Colonic mucosa (tissue), 4 donors: ENCODE measurements at places on chromosomes 11 and 22. TPM values are rescaled to one million over a fixed set of nuclear protein-coding genes. Genes with fewer than 3 reads are reported as not detected.
A peak's percentile ranks its signal among the peaks of the same experiment; 100 is the strongest.

Gene DNAJB7
- 0.12 TPM for total RNA-seq

- H3K27me3 ChIP-seq: no peaks in the 10 kb centered on the region
- no peak overlapping the region for H3K27ac ChIP-seq
- H3K4me3 ChIP-seq: no peak overlapping the region
- H3K36me3 ChIP-seq: no peaks in the 10 kb centered on the region
- peak; percentile 22 for DNase-seq
These were observed 31.7 kb downstream of the FAM181B start for GRCh38 chr11:82701847-82702520.

Gene KCNA4
- total RNA-seq: not detected

DNA sequence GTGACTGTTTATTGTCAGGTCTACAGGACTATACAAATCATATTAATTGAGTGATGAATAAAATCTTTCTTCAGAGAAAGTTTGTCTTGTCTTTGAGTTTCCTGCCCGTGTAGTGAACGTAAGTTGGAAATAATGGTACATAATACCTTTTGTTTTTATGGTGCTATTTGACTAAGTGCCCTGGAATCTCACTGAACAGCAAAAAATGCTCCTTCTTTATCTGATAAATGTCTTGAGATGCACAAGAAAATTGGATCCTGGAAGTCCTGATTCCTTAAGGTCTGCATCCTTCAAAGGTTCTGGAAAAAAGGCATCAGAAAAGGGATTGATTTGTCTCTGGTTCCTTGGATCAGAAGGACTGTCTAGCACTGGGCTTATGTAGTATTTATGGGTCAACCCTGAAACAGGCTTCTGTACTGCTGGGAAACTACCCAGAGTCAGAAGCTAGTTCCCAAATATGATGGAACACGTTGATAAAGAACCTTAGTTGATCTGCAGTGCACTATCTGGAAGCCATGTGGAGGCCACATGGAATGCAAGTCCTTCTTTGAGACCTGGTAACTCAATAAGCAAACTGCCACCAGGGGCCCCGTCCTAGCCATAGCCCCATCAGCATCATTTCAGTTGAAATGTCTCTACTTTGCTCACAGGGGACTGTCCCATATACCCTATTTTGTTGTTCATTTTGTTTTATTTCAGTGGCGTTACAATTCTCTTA lies 100.6 kb upstream of the CD44 start:
- no peaks in the 10 kb centered on the region for H3K27me3 ChIP-seq
- H3K4me1 ChIP-seq: no peaks in the 10 kb centered on the region
- no peak for DNase-seq
- H3K27ac ChIP-seq: no peak overlapping the region

Gene MFNG
- total RNA-seq: 6.5 TPM

- no peaks in the 10 kb centered on the region for H3K4me1 ChIP-seq
- H3K27me3 ChIP-seq: no peaks in the 10 kb centered on the region
- H3K4me3 ChIP-seq: no peak overlapping the region
- DNase-seq: no peak
- no peaks in the 10 kb centered on the region for H3K36me3 ChIP-seq
These were observed 1045.8 kb upstream of the CNTN5 start for GRCh38 chr11:97974798-97975498.

DNA sequence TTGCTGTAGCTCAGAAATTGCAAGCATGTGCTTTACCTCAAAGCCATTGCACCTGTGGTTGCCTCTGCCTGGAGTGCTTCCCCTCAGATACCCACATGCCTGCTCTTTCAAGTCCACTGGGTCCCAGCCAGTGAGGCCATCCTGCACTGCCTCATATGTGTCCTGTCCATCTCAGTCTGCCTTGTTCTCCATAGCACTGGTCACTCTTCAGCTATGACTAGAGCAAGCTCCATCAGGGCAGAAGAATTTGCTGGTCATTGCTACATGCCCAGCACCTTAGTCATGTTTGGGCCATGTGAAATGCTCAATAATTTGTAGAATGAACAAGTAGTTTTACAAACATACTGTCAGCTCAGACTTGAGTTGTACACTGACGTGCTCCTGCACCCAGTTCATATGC lies 64.4 kb upstream of the HORMAD2 start:
- peaks cover 27% of the 10 kb centered on the region for H3K36me3 ChIP-seq
- H3K4me3 ChIP-seq: no peak overlapping the region
- no peaks in the 10 kb centered on the region for H3K27me3 ChIP-seq
- no peak for DNase-seq

GRCh38 chr22:44025171-44026065 lies 1.3 kb downstream of the PARVB start:
- peak; percentile 45 for DNase-seq
- H3K4me1 ChIP-seq: no peaks in the 10 kb centered on the region
- H3K36me3 ChIP-seq: no peaks in the 10 kb centered on the region
- H3K4me3 ChIP-seq: peak overlapping the region; percentile 40
- H3K27ac ChIP-seq: peak overlapping the region; percentile 82

DNA sequence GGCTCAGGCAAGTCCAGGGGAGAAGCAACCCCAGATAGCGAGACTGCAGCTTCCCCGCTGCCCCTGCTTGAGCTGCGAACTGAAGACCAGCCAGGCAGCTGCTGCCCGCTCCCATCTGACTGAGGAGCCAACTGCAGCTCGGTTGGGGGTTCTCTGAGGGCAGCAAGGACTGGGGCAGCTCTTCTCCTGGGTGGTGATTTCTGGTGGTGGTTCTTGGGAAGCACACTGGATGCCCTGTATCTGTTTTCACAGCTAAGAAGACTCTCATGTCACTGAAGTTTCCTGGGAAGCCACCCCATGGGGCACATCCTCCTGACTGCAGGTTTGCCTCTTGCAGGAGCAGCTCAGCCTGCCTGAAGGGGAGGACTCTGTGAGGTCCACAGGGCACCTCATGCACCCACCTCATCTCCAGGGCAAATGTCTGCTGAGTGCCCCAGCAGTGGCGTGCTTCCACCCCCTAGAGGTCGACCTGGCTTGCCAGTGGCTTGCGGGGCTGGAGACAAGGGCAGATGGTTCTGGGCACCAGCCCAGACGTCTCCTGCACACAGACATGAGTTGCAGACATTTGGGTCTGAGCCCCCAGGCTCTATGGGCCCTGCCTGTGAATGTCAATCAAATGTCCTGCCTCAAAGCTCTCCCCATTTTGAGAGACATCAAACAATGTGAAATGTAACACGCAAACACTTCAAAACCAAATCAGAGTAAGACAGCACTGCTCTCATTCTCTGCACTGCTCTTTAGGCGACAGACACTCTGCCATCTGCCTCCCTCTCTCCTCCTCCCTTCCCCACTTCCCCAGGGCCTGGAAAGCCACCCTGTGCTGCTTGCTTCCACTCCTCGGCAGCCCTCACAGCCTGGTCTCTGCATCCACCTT lies 800.9 kb downstream of the BRD1 start:
- no peaks in the 10 kb centered on the region for H3K4me1 ChIP-seq
- DNase-seq: no peak
- no peaks in the 10 kb centered on the region for H3K27me3 ChIP-seq
- no peak overlapping the region for H3K27ac ChIP-seq
- H3K4me3 ChIP-seq: no peak overlapping the region

DNA sequence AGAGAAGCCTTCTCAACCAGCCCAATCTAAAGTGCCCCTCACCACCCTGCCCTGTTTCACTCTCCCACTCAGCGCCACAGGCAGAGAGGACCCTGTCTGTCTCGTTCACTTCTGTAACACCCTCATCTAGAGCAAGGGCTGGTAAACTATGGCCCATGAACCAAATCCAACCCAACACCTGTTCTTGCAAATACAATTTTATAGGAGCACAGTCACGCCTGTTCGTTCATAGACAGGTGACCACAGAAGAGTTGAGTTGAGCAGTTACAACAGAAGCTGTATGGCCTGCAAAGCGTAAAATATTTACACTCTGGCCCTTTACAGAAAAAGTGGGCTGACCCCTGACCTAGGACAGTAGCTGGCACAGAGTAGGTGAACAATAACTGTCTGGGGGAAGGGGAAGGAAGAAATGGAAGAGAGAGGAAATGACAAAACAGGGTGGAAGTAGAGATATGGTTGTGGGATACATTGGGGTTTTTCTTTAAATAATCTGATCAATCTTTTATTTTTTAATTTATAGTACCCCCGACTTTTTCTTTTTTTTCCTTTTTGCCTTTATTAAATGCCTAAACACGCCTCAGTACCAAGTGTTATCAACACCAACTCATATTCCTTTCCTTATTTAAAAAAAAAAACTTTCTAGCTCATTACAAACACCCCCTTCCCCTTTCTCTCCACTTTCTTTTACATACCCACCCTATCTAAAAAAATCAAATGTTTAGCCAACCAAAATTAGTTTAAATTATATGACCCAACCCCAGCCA lies 20.9 kb downstream of the SERPIND1 start:
- H3K27me3 ChIP-seq: no peaks in the 10 kb centered on the region
- no peak for DNase-seq
- H3K4me1 ChIP-seq: no peaks in the 10 kb centered on the region

- H3K36me3 ChIP-seq: no peaks in the 10 kb centered on the region
- H3K27ac ChIP-seq: peak overlapping the region; percentile 45
- DNase-seq: peak; percentile 47
These were observed 55.3 kb upstream of the CD44 start for GRCh38 chr11:35083431-35084238.

DNA sequence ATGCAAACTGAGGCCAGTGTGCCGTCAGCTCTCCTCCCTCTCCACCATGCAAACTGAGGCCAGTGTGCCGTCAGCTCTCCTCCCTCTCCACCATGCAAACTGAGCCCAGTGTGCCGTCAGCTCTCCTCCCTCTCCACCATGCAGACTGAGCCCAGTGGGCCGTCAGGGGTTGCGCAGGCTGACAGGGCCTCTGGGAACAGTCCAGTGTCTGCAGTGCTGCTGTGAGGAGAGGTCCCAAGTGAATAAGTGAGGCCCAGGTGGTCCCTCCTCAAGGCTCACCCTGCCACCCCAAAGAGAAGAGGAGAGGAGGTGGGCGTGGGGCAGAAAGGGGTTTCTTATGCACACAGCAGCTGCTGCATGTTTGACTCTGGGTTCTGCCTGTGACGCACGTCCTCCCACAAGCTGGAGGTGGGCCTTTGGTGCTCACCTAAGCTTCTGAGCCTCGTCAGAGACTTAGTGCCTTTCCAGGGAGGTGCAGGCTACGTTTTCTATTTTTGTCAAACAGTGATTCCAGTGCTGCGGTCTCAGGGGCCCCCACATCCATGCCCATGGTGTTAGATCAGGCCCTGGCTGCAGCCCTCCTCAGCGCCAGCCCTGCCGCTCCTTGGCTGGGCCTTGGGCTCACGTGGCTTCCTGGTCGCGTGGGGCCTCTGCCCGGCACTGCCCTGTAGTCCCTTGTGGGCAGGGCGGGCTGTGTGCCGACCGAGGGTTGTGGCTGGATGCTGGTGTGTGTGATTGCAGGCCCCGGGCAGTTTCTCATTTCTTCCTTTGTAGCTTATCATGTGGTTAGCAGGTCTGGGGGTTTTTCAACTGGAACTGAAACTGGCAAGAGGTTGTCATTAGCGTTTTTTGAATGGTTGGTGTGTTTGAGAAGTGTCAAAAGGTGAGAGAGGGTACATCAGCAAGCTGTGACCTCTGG lies 7.1 kb downstream of the TPCN2 start:
- H3K4me3 ChIP-seq: no peak overlapping the region
- no peak for DNase-seq
- no peaks in the 10 kb centered on the region for H3K27me3 ChIP-seq

GRCh38 chr11:134359646-134360045 lies 27.9 kb downstream of the GLB1L2 start:
- no peaks in the 10 kb centered on the region for H3K27me3 ChIP-seq
- H3K4me3 ChIP-seq: no peak overlapping the region
- no peak for DNase-seq
- H3K4me1 ChIP-seq: no peaks in the 10 kb centered on the region

- no peaks in the 10 kb centered on the region for H3K27me3 ChIP-seq
- H3K4me3 ChIP-seq: no peak overlapping the region
- no peaks in the 10 kb centered on the region for H3K36me3 ChIP-seq
- no peak overlapping the region for H3K27ac ChIP-seq
- DNase-seq: peak; percentile 87
These were observed 367.6 kb downstream of the TBC1D22A start for GRCh38 chr22:47129902-47130635.

- H3K27ac ChIP-seq: no peak overlapping the region
- H3K27me3 ChIP-seq: no peaks in the 10 kb centered on the region
- H3K36me3 ChIP-seq: no peaks in the 10 kb centered on the region
- DNase-seq: no peak
- no peaks in the 10 kb centered on the region for H3K4me1 ChIP-seq
- no peak overlapping the region for H3K4me3 ChIP-seq
These were observed 81.6 kb upstream of the SORL1-AS1 start for GRCh38 chr11:121534131-121535093.

DNA sequence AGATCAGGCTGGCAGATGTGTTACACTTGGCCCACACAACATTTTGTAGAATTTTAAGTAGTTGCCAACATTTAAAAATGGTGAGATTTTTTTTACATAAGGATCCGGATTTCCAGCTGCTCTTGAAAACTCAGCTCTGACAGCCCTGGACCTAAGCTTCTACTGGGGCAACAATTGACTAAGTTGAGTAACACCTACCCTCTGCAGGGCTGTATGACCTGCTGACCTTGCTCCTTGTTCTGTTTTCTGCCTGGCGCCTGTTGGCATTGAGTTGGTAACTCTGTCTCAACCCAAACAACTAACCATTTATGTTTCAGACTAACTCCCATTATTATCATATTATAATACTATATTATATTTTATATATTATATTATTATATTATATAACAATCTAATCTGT lies 21.1 kb upstream of the LRRC55 start:
- no peak overlapping the region for H3K27ac ChIP-seq
- H3K27me3 ChIP-seq: no peaks in the 10 kb centered on the region
- H3K4me3 ChIP-seq: no peak overlapping the region
- H3K4me1 ChIP-seq: no peaks in the 10 kb centered on the region
- no peaks in the 10 kb centered on the region for H3K36me3 ChIP-seq
- no peak for DNase-seq

DNA sequence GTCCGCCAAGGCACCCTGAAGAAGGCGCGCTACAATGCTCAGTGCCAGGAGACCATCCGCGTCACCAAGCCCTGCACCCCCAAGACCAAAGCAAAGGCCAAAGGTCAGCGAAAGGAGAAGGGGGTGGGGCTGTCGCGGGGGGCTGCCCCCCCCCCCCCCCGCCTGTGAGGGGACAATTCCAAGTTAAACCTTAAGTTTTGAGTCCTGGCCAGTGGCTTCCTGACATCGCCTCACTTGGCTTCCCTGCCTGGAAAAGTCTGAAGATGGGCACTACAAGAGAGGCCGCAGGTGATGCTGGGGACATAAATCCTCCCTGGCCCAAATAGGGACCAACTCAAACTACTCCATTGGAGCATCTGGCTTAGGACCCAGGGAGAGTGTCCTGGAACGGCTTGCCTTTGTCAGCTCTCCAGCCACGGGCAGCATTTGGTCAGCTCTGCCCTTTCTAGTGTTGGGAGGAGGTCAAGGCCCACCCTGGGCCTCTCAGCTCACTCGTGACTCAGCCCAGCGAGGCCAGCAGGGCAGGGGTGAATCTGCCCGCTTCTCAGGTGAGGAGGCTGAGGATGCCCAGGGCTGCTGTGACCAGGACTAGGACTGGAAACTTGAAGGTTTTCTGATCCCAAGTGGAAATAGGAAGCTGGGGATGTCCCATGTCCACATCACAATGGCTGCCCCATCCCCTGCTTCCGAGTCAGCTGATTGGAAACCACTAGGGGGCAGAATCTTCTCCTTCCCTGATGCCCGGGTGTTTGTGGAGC lies 1.4 kb downstream of the MDK start:
- peak overlapping the region; percentile 70 for H3K4me3 ChIP-seq
- peaks cover 18% of the 10 kb centered on the region for H3K27me3 ChIP-seq
- H3K4me1 ChIP-seq: peaks cover 16% of the 10 kb centered on the region
- no peaks in the 10 kb centered on the region for H3K36me3 ChIP-seq
- peak; percentile 61 for DNase-seq

Gene NUDT22
- total RNA-seq: 110 TPM
